Brain microvascular endothelial cell (primary cell): ENCODE measurements at places on chromosomes 3 and 15.

GRCh38 chr3:124133366-124133940 lies 141.5 kb upstream of the ROPN1 start:
- DNase-seq = no peak

DNA sequence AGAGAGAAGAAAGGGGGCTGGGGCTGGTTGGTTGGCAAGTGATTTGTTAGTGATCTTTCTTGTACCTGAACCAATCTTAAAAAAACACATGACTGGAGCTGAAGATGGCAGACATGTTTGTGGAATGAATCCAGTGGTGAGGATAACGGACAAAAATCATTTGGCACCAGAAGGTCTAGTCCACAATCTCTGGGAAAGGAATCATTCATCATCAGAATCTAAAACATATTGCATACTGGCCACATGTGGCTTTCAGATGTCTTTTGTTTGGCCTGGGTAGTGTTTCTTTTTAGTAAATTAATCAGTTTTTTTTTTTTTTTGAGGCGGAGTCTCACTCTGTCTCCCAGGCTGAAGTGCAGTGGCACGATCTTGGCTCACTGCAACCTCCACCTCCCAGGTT lies 5.0 kb downstream of the NEK11 start:
- no peak for DNase-seq

GRCh38 chr3:12186515-12187286 lies 28.0 kb upstream of the TIMP4 start:
- no peak for DNase-seq

DNA sequence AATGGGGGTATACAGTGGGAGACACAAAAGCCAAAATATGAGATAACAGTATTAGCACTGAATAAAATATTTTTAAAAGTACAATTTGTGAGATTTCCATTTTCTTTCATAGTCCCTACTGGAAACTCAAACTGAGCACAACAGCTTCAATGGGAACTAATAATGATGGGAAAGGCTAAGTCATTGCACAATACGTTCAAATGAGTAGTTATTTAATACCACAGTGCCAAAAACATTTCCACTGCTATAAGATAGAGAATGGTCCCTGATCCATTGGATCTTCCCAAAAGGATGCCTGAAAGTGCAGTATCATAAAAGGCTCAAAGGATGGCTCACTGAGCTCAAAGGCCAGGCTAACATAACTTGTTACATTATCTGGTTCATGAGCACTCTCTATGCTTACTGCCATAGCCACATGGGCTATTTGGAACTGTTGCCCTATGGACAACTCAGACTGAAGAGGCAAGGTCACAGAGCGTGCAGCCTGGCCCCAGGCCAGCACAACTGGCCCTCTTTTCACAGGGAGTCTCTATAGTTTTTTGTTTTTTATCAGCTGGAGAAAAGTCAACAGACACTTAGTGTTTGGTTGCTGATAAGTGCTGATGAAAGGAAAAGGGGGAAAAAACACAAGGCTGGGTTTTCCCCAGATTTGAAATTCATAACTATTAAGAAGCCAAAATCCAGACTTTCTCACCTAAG lies 54.1 kb upstream of the PPIB start:
- no peak for DNase-seq

DNA sequence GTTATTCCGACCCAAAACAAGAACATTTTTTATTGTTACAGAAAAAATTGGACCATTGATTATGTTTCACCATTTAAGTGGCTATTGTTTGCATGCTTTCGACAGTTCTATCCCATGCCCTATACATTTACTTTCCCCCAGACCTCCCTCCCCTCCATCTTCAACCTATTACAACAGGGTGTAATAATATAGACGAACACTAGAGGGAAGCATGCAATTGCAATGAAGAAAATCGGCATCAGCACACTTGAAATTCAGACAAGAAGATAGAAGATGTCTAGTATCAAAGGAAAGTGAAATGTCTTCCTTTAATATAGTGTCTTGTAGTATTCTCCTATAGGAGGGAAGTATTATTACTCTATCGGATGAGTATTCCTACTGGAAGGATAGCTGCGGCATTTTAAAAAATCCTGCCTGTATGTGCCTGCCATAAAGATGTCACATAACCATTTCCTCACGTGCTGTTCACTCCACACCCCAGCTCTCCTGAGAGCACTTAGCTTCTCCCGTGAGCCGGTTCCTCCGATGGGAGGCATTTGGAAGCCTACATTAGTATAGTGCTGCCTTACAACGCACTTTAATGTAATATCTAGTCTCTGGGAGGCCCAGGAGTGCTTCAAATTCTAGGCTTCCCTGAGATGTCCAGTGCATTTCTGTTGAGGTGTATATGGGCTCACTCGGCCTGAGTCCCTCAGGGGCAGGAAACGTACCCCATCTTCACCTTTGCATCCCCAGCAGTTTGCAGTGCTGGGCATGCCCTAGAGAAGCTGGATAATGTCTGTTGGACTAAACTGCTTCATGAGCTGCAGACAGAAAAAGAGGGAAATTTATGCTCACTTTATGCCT lies 17.8 kb upstream of the ERICH6 start:
- DNase-seq = peak; percentile 29
